ENCODE measurements at places on chromosomes 5 and 9. TPM values are rescaled to one million over a fixed set of nuclear protein-coding genes. Genes with fewer than 3 reads are reported as not detected.

Gene AK8
- 0.32 TPM for total RNA-seq

Gene FUT7
- total RNA-seq: not detected

Gene C5orf58
- not detected for total RNA-seq

Gene SLC46A2
- total RNA-seq: not detected

Gene FGF10
- not detected for total RNA-seq

Gene UBLCP1
- total RNA-seq: 36.7 TPM

DNA sequence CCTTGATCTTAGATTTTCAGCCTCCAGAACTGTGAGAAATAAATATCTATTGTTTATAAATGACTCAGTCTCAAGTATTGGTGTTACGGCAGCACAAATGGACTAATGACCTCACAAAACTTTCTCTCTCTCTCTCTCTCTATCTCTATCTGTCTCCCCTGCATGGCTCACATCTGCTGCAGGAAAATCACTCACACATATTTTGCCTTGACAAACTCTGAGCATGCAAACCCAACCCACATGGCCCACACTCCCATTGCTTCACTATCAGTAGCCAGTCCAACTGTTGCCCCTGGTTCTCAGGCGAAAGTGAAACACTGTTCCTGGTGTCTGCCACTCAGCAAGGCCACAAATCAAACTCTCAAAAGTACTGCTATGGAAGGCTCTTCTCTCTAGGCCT is 66.4 kb upstream of the PIK3R1 start:
- peak; percentile 73 for DNase-seq

GRCh38 chr9:88179062-88179521 is 40.8 kb upstream of the SPATA31C2 start:
- DNase-seq: no peak

GRCh38 chr5:168300326-168301182 is 9.1 kb downstream of the WWC1 start:
- no peak for DNase-seq

DNA sequence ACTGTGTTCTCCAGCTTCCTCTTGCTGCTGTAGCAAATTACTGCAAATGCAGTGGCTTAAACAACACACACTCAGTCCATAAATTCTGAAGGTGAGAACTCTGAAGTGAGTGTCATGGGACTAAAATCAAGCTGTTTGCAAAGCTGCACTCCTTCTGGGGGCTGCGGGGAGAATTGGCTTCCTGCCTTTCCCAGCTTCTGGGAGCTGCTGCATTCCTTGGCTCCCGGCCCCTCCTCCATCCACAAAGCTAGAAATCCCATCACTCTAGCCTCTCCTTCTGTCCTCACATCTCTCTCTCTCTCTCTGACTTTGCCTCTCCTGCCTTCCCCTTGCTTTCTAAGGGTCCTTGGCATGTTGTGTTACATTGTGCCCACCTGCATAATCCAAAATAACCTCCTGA is 14.2 kb upstream of the MED10 start:
- no peak for DNase-seq

- no peak for DNase-seq
Measured at GRCh38 chr5:154345255-154345952, 100.4 kb upstream of the SAP30L start.

DNA sequence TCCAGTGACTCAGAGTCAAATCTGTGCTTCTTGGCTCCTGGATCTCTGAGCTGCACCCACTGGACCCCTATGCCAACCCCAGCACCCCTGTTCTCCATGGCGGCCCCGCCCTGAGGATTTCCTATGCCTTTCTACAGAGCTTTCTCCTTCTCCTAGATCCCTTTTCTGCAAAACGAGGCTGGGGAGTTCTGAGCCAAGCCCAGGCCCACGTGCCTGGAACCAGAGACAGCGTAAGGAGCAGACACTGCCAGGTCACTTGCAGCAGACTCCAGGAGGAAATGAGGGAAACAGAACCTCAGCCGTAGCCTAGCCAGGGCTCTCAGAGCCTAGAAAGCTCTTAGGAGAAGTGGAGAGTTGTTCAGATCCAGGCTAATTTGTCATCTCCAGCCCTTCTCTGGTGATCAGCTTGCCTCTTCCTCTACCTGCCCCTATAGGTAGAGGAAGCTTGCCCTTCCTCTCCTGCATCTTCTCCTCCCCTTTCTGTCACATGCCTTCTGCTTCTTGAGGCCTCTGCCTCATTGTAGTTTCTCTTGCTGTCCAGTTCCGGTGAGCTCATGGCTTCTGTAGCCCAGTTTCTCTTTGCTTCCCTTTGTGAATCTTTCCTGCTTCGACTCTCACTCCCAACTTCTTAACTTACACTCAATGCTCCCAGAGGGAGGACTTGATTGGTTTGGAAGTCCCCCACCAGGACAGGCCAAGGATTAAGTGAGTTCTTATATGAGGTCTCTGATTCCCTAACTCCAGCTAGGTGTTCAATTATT is 163.4 kb downstream of the RGS3 start:
- no peak for DNase-seq

GRCh38 chr5:947626-948471 is 55.2 kb downstream of the TRIP13 start:
- DNase-seq: no peak

- peak; percentile 96 for DNase-seq
Measured at GRCh38 chr9:92650839-92651621, 18.9 kb downstream of the IPPK start.

- DNase-seq: no peak
Measured at GRCh38 chr9:36158917-36159316, 10.3 kb upstream of the CCIN start.

All from fibroblast of villous mesenchyme (primary cell).